Fibroblast of villous mesenchyme (primary cell): ENCODE measurements at places on chromosomes 11 and 22.

DNA sequence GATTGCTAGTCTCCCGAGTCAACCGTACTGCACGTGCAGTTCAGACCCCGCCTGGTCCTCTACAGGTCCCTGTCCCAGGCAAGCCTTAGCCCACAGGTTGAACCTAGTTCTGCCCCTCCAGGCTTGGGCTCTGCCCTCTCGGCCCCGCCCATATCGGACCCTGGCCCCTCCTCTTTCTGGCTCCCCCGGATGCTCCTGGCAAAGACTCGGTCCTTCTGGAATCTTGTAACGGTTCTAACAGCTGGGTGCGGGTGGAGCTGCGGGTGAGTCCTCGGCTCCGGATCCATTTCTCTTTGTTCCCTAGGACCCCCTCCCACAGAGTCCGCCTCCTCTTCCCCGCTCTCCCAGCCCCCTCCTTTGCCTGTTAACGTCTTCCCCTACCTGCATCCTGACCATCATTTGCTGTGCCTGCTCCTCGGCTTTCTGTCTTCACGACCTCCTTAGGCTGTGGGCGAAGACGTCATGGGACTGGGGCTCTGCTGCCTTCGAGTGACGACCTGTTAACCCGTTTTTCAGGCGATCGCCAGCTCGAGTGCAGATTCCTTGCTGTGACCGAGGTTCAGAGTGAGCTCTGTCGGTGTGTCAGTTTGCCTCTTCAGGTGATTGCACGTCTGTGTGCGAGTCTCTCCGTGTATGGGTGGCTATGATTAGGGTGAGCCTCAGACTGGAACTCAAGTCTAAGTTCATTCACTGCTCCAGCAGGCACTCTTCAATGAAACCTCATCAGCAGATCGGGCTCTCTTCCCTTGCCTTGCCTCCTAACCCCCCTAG is at the start of gene DNHD1:
Gene DNHD1 (plus strand): TSS at position 212 of the 771 bp plus-strand sequence. CDS start 936 bp downstream, outside the sequence.
- DNase-seq, result no peak

- DNase-seq, result no peak
Measured at GRCh38 chr11:119125821-119126220, 4.4 kb downstream of the HINFP start.

- peak; percentile 92 for DNase-seq
Measured at GRCh38 chr11:10728789-10729472, 22.1 kb upstream of the CTR9 start.

- no peak for DNase-seq
Measured at GRCh38 chr22:50523806-50524675, 1.4 kb downstream of the SCO2 start.

- no peak for DNase-seq
Measured at GRCh38 chr11:57596266-57596885, 1.1 kb upstream of the SERPING1 start.

GRCh38 chr11:11107076-11107723 is 245.8 kb downstream of the CSNK2A3 start:
- no peak for DNase-seq

- no peak for DNase-seq
Measured at GRCh38 chr22:44659140-44659539, 42.9 kb upstream of the PRR5 start.

DNA sequence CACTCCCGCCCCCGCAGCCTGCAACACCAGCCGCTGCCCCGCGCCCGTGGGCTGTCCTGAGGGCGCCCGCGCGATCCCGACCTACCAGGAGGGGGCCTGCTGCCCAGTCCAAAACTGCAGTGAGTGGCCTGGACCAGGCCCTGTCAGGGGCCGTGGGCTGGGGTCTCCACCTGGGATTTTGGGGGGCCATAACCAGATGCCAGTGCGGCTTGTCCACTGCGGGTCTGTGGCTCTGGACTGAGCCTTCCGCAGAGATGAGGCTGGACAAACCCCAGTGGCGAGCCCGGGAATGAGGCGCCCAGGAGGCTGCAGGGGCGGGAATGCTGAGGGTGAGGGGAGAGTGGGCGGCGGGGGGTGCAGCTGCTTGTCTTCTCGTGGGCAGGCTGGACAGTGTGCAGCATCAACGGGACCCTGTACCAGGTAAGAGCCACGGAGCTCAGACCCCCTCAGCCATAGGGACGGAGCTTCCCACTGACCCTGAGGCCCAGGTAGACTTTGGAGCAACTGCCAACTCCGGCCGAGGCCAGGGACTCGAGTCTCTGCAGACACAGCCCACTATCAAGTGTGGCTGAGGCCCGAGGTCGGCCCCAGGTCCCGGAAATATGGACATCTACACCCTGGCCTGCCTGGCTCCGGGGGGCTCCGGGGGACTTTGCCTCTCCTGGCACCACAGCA is 24.8 kb upstream of the MUC5B start:
- no peak for DNase-seq

GRCh38 chr22:24418786-24419474 is 8.5 kb upstream of the ADORA2A start:
- DNase-seq, result no peak

DNA sequence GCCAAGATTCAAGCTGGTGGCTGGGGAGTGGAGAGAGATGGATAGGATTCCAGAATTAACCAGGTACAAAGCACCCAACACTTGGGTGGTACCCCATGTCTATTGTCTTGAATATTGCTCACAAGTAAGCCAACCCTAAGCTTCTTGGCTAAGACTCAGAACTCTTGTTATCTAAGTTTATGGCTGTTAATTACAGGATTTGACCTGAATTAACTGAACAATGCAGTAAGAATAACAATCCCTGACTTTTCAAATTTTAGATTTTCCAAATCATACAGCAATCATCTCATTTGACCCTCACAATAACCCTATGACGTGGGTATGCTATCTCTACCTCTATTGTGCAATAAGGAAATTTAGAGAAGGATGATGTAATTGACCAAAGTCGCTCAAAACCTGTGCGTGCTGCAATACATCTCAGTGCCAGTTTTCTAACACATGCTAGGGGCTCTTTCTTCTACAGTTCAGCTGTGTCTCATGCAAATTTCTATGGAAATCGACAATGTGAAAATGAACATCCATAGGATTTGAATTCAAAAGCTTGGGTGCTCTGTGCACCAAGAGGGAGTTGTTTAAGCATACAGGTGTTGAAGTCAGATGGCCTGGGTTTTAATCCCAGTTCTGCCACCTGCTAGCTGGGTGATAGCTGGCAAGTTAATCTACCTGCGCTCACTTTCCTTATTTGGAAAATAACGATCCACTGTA is 40.1 kb upstream of the APLNR start:
- peak; percentile 61 for DNase-seq

GRCh38 chr11:17267576-17267975 is 9.0 kb upstream of the NUCB2 start:
- peak; percentile 45 for DNase-seq

DNA sequence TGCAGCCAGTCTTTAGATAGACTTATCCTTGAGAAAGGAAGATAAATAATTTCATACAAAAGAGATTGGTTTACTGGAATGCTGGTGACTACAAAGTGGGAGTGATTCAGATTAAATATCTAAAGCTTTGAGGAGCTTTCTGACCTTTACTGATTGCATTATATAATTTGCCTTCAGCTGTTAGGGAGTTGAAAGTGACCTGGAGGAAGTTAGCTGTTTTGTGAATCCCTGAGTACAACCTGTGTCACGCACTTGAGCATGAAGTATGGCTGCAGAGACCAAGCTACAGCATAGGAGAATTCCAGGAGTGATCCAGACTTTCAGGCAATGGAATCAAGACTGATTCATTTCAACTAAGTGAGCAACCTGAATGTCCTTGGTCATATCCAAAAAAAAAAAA is 1848.3 kb upstream of the RAG2 start:
- DNase-seq, result no peak

GRCh38 chr11:73856031-73856567 is 20.5 kb downstream of the COA4 start:
- DNase-seq, result no peak

GRCh38 chr11:113137713-113138529 is 176.5 kb upstream of the TTC12 start:
- DNase-seq, result no peak

- no peak for DNase-seq
Measured at GRCh38 chr11:122141725-122142124, 25.7 kb upstream of the BLID start.

GRCh38 chr22:35524966-35525686 is 15.5 kb upstream of the RASD2 start:
- peak; percentile 80 for DNase-seq

- no peak for DNase-seq
Measured at GRCh38 chr22:36818010-36818642, 1.3 kb upstream of the PVALB start.

DNA sequence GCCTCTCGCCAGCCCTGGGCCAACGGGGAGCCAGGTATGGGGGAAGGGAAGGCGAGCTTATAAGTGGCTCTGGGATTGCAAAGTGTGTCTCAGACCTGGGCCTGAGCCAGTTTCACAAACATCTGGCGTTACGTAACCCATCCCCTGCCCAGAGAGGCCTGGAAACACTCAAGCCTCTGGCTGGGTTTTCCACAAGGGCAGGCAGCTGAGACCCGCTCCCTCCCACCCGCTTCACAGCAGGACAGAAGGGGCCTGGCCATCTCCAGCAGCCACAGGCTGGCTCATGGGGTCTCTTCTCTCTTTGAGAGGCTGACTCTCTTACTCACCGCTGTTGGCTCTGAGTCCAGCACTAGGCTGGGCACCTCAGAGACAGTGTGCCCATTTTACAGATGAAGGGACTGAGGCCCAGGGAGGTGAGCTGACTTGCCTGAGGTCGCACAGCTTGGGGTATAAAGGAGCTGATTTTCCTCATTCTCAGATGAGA is 44.5 kb downstream of the TRIOBP start:
- DNase-seq, result peak; percentile 100

DNA sequence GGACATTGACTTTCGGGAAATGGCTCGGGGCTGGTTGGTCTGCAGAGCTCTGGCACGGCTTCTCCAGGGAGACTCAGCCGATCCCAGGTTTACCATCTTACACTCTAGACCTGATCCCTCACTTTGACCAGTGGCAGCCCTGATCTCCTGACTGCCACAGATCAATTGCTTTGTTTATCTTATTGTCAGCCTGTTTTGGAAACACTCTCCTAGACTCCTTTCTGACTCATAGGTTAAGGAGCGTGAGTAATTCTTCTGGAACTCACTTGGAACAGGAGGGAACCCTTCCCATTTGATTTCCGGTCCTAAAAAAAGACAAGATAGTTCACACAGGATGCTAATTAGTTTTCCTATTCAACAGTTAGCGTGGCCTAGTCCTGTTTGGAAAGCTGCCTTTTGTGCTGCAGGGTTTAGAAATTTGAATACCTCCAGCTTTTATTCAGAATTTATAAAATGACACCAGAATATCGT is 16.0 kb upstream of the BMAL1 start:
- peak; percentile 89 for DNase-seq

GRCh38 chr11:1510928-1511327 is 24.3 kb upstream of the MOB2 start:
- no peak for DNase-seq

DNA sequence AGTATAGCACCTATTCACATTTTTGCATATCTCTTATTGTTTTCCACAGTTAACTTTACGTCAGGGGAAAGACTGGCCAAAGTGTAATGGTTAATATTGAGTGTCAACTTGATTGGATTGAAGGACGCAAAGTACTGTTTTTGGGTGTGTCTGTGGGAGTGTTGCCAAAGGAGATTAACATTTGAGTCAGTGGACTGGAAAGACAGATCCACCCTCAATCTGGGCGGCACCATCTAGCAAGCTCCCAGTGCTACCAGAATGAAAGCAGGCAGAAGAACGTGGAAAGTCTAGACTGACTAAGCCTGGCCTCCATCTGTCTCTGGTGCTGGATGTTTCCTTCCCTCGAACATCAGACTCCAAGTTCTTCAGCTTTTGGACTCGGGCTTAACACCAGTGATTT is 1900.7 kb upstream of the RAG2 start:
- DNase-seq, result no peak

- no peak for DNase-seq
Measured at GRCh38 chr11:33655842-33656600, 44.6 kb downstream of the C11orf91 start.

GRCh38 chr11:16778876-16779275 is 40.4 kb downstream of the C11orf58 start:
- DNase-seq, result no peak

DNA sequence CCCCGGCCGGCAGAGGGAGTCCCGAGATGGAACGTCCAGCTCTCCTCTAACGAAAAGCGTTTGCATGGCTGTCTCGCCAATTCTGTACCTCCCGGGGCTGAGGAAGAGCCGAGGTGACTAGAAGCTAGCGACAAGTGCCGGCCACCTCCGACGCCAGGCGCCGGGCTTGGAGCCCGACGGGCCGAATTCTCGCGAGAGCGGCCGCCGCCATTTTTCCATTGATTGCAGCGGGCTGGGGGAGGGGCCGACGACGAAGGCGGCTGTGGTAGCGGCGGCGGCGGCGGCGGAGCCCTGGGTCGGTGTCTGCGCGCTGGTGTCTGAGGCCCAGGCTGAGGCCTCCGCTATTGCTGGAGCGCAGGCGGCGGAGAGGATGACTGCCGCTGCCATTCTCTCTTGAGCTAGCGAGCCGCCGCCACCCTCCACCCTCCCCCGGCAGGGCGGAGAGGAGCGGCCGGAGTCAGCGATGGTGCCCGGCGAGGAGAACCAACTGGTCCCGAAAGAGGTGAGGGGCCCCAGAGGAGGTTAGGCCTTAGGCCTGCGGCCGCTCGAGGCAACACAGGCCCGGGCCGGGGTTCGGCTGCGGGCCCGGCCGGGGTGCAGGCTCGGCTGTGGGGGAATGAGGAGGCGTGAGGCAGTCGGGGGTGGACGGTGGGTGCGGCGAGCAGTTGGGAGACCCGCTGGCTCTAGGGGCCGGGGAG is at the start of gene USP47:
Gene USP47 (plus strand): TSS at position 250 of the 698 bp plus-strand sequence. CDS start 214 bp downstream, at position 464.
- DNase-seq, result peak; percentile 87

GRCh38 chr22:37169947-37170688 is 17.9 kb downstream of the C1QTNF6 start:
- no peak for DNase-seq

DNA sequence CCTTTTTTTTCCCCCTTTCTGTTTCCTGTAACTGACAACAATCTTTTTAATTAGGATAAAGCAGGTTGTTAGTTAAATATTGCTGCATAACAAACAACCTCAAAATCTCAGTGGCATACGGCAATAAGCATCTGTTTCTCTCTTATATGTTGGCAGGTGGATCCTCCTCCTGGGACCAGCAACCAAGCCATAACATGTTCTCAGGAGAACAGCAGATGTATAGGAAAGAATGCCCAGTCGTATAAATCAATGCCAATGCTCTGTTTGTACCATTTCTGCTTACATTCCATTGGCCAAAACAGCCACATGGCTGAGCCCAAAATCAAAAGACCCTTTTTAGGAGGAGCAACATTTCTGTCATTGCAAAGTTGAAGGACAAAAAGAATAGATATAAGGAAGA is 445.7 kb downstream of the AASDHPPT start:
- DNase-seq, result no peak
